ENCODE measurements at places on chromosomes 11 and 22.

DNA sequence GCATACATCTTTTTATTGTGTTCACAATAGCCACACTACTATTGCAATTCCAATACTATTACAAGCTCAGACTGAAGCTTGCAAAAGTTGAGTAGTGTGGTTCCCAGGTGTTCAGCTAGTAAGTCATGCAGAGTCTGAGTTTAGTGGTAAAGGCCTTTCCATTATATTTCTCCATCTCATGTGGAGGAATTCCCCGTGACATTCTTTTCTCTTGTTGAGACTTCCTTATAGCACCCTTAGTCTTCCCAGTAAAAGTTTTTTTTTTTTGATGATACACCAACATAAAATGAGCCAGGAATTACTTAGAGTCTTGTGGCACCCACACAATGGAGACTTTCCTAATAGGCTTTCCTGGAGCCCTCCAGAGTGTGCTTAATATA, 110.8 kb downstream of the UVRAG start:
- DNase-seq: no peak

DNA sequence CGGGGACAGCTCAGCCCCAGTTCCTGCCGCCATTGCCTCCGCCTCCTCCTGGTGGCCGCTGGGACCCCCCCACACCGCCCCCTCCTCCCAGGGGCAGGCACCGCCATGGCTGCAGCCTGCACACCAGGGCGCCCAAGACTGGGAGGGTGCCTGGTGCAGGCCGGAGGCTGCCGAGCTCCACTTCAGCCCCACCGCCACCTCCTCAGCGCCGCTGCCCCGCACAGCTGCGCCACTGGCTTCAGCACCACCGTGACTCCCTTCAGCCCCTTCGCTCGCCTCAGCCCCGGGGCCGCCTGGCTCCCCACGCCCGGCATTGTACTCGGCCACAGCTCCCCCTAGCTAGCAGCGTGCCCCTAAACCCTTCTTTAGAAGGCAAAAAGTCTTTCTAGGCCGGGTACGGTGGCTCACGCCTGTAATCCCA, 131.1 kb downstream of the CRYBB2 start:
- DNase-seq: no peak

GRCh38 chr11:67612751-67613150, 6.0 kb downstream of the NDUFV1 start:
- DNase-seq: no peak

- DNase-seq: no peak
These were observed 1.3 kb upstream of the ZNF202 start for GRCh38 chr11:123742724-123743120.

GRCh38 chr22:44328762-44329161, 16.0 kb upstream of the SHISAL1 start:
- no peak for DNase-seq

- no peak for DNase-seq
These were observed 26.2 kb upstream of the TP53AIP1 start for GRCh38 chr11:128968916-128969315.

DNA sequence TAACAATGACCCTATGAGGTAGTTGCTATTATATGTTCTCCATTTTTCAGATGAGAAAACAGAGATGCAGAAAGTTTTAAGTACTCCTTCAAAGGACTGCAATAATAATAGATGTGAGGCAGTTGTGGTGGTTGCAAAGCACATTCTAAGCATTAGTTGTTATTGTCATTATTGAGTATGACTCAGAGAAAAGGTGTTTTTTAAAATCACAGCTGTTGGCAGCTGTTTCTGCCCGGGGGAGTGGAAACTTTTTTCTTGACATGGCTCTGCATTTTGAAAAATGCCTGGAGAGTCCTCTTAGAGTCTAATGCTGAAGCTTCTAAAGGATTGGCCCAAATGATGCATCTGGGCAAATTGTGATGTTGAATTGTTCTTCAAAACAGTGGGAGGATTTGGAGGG, 244.5 kb upstream of the MPPED2 start:
- no peak for DNase-seq

DNA sequence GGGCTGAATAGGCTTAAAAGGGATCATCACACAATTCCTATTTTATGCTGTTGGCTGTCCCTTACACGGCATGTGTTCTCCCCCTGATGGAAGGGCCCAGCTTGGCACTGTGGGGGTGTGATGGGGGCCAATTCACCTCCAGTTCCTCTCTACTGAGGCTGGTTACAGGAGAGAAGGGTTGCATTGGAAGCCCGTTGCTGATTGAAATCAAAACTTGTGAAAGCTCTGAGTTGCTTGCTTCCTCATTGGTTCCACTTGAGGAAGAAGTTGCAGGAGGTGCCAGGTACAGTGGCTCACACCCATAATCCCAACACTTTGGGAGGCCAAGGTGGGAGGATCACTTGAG, 13.3 kb upstream of the PRG2 start:
- DNase-seq: no peak

GRCh38 chr22:21022955-21023614, 8.1 kb downstream of the P2RX6 start:
- DNase-seq: no peak

- no peak for DNase-seq
These were observed 604 bp upstream of the GANAB start for GRCh38 chr11:62646825-62647608.

Data from anterior cingulate cortex (tissue), 58 donors.